ENCODE measurements at places on chromosomes 1 and 21. TPM values are rescaled to one million over a fixed set of nuclear protein-coding genes. Genes with fewer than 3 reads are reported as not detected.

- DNase-seq = peak; percentile 88
Measured at GRCh38 chr21:34745557-34746255, 76.9 kb downstream of the CLIC6 start.

Gene RUNX3
- total RNA-seq = not detected

Gene ALG14
- total RNA-seq = 2.7 TPM

GRCh38 chr21:46402421-46402820, 56.3 kb upstream of the DIP2A start:
- no peak for DNase-seq

GRCh38 chr1:233815865-233816264, 88.6 kb upstream of the SLC35F3 start:
- no peak for DNase-seq
